ENCODE measurements at places on chromosomes 7 and 10.

- DNase-seq: no peak
These were observed 181.5 kb upstream of the PDE1C start for GRCh38 chr7:32251659-32252058.

- DNase-seq: no peak
These were observed 40.6 kb downstream of the SYPL1 start for GRCh38 chr7:106071356-106071998.

- DNase-seq: no peak
These were observed 53.0 kb upstream of the PPP1R17 start for GRCh38 chr7:31633894-31634494.

- DNase-seq: no peak
These were observed 65.4 kb upstream of the STK17A start for GRCh38 chr7:43517464-43517863.

DNA sequence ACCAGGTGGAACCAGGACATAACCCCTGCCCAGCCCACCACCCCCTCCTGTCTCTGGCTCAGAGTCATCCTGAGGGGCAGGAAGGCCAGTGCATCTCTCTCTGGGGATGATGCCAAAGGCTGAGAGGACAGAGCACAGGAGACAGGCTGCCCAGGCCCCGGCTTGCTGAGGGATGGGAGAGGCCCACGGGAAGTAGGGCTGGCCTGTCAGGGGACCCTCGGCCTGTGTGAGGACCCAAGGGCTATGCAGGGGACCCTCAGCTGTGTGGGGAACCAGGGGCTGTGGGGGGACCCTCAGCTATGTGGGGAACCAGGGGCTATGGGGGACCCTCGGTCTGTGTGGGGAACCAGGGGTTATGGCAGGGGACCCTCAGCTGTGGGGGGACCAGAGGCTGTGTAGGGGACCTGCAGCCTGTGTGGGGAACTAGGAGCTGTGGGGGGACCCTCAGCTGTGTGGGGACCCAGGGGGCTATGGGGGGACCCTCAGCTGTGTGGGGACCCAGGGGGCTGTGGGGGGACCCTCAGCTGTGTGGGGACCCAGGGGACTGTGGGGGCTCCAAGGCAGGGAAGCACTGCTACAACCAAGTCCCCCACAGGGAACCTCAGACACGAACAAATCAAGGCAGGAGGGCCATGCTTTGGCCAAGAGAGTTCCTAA is 27.7 kb downstream of the EBF3 start:
- no peak for DNase-seq

- DNase-seq: no peak
These were observed 35.6 kb upstream of the ADAM12 start for GRCh38 chr10:126423732-126424491.
